ENCODE measurements at places on chromosomes 6 and 20. TPM values are rescaled to one million over a fixed set of nuclear protein-coding genes. Genes with fewer than 3 reads are reported as not detected.

- DNase-seq: no peak
These were observed 26.7 kb upstream of the YWHAB start for GRCh38 chr20:44858606-44859360.

DNA sequence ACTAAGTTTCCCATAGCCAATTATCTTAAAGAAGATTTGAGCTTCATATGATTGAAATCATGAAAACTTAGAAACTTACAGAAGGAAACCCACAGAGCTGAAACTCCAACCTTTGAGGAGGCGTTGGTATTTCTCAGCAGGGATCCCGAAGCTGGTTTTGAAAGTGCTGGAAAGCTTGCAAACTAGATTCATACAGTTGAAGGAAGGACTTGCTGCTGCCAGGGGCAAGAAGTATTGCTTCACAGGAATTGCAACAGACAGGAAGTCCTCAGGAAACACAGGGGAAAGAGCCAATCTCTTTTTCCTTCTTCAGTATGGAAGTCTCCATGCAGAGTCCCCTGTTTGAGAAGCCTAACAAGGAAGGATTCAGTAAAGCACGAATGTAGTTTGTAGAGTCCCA is 419.7 kb downstream of the CD109 start:
- no peak for DNase-seq

- DNase-seq: peak; percentile 66
These were observed 1.1 kb upstream of the FOXQ1 start for GRCh38 chr6:1310628-1311399.

DNA sequence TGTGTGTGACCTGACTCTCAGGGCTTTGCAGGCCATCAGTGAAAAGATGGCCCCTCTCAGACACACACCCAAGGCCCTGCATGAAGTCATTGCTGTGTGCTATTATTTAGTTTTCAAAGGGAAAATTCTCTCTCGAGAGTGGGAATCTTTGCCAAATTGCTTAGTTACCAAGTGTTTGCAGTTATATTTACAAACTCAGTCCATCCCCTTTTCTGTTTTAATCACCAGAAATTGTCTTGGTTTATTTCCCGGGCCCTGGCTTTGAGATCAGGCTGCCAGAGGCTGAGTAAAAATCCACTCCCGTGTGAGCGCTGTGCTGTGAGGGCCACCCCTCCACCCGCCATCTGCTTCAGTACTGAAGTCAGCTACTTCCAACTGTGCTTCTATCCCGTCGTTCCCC is 163.1 kb downstream of the SOD2 start:
- no peak for DNase-seq

NKX2-4 gene
- total RNA-seq: not detected

DNA sequence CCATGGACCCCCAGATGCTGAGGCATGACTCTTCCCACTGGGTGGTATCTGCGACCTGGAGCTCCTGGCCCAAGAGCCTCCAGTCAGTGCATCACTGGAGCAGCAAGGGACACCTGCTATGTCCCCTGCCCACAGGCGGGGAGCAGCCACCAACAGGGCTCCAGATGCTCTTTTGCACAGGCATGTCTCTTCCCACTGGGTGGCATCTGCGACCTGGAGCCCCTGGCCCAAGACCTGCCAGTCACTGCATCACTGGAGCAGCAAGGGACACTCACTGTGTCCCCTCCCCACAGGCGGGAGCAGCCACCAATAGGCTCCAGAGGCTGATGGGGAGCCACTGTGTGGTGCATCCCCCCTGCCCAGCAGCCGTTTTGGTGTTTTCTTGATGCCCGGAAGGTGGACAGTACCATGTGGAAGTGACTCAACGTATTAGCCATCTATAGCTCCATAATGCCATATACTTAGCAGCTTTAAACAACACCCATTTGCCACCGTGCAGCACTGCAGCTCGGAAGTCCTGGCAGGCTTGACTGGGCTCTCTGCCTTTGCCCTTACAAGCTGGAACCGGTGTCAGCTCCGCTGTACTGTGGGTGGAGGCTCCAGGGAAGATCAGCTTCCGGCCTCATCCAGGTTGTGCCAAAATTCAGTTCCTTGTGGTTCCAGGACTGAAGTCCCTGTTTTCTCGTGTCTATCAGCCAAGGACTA is 124.9 kb upstream of the CST7 start:
- peak; percentile 46 for DNase-seq

DNA sequence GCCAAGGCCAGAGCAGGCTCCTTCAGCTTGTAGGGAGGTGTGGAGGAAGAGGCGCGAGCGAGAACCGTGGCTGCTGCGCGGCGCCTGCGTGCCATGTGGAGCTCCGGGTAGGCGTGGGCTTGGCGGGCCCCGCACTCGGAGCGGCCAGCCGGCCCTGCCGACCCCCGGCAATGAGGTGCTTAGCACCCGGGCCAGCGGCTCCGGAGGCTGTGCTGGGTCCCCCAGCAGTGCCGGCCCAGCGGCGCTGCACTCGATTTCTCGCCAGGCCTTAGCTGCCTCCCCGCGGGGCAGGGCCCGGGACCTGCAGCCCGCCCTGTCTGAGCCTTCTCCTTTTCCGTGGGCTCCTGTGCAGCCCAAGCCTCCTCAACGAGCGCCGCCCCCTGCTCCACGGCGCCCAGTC is 32.9 kb upstream of the SIRT5 start:
- no peak for DNase-seq

GRCh38 chr6:165805067-165805555 is 142.1 kb upstream of the PDE10A start:
- no peak for DNase-seq

CLPSL1 gene
- total RNA-seq: not detected

CHRNA4 gene
- 0.85 TPM for total RNA-seq

DNA sequence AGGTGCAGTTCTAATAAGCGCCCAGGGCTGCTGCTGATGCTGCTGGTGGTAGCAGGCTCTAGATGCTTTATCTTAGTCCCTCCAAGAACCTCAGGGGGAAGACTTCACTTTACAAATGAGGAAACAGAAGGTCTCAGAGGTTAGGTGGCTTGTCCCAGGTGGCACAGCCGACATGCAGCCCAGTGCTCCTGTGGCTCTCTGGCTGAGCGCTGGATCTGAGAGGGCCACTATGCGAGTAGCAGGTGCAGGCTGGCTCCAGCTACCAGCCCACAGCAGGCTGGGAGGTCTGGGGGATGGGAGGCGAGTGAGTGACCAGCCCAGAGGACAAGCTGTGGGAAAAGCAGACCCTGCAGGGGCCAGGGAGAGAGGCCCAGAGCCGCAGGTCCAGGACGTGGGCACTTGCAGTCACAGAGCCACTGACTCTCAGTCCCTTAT is 90.9 kb downstream of the PRND start:
- DNase-seq: peak; percentile 87

DNA sequence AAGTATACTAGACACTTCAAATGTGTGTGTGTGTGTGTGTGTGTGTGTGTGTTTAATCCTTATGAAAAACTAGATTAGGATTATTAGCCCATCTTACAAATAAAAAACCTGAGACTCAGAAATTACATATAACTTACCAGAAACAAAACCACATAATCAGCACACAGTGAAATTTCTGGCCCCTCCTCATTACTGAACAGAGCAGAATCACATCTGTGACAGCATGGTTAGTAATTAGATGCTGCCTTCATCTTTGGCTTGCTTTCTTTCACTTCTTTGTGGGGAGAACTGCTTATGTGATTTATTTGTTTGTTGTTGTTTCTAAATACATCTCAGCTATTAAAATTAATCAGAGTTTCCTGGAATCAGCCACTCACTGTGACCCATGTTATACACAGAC is 267.1 kb downstream of the TENT5A start:
- no peak for DNase-seq
